ENCODE measurements at places on chromosomes 12 and 14.

DNA sequence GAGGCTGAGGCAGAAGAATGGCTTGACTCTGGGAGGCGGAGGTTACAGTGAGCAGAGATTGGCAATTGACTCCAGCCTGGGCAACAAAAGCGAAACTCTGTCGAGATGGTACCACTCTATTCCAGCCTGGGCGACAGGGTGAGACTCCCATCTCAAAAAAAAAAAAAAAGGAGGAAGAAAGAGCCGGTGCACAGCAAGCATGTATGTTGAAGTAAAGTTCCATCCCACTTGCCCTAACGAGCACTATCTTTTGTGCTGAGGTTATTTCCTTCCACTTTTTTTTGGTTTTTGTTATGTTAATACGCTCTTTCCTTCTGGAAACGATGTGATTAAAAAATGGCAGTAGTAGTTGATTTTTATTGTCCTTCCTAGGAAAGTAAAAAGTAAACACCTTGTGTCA lies 19.5 kb upstream of the GOLGA5 start:
- DNase-seq: no peak

GRCh38 chr12:31005256-31005943 lies 68.3 kb upstream of the DDX11 start:
- no peak for DNase-seq

DNA sequence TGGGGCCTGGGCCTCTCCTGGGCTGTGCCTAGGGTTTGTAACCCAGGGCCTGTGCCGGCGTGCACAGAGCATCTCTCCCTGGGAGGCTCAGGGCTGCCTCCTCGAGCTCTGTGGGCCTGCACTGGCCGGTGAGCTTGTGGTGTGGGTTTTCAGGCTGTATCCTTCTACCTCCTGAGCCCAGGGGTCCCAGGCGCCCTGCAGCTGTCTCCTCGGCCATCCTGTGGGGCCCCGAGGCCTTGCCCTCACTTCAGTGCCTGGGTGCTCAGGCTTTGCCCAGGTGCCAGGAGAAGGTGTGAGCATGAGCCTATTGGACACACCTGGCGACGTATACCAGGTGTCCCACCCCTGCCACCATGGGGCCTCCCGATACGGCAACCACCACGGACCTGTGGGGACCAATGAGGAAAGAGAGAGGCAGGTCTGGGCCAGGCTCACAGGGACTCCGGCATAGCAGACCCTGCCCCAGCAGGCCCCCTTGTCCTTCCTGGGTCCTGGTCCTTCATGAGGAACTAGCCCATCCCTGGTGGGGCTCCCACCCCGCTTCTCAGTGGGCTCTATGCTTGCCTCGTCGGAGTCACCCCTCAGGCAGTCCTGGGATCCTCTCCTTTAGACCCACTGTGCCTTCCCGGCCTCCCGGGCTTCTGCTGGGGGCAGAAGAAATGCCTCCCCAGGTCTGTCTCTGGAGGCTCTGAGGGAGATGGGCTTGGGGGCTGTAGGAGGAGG lies 400.2 kb downstream of the TMEM121 start:
- no peak for DNase-seq

DNA sequence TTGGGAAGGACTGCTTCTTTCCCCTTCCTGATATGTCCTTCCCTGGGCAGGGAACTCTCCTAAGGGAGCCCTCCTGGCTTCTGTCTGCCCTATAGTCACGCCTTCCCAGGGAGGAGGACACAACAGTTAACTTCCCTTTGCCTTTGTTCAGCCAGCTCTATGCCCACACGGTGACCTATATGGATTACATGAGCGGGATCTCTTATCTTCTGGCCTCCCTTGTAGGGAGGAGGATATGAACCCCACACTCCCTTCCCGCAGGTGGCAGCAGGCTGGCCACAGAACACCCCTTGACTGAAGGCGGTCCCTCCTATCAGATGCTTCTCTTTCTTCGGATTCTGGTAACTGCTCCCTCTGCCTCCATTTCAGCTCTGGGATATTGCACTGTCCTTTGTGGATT lies 135.6 kb upstream of the MAX start:
- DNase-seq: no peak

- DNase-seq: no peak
Observed at GRCh38 chr14:61101803-61102548, 120.9 kb downstream of the SLC38A6 start.

DNA sequence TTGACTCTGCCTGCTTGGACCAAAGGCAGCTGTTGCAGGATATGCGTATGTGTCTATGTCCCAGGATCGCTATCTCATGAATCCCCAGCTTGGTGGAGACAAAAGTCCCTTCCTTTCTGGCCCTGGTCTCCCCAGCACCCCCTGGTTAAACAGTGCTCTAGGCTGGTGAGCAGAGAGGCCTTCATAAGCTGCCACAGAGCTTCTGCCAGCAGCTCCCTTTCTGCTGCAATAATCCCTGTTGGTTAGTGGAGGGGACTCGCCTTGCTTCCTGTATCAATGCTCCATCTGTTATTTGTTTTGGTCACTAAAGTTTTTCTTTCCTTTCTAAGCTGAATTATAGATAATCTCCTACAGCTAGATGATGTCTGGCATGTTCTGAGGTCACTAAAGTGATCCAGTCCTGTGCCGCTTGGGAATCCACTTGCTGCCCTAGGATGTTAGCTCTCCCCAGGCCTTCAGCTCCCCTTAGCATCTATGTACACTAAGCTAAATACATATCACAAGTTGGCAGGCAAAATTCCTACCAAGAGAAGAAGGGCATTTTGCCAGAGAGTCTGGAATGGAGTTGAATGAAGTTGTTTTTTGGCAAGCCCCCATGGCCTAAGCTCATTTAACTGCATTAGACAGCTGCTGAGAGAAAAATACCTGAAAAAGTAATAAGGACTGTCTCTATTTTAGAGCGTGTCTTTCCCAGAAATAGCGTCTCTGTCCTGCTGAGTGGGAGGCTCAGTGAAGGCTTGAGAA lies 47.8 kb downstream of the RDH12 start:
- no peak for DNase-seq

DNA sequence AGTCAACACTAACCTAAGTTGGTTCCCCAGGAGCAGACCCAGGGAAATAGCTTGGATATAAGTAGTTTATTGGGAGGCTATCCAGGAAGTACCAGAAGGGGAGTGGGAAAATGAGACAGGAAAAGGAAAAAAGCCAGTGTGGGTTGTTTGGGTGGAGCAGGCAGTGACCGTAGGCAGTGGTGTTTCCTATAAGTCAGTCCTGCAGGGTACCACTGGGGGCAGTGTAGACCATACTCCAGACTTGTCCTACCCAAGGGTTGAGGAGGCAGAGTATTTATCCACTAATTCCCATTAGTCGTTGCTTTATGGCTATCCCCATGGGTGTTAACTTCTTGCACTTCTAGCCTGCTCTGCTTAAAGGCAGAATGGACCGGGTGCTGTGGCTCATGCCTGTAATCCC lies 6.4 kb upstream of the CCDC60 start:
- no peak for DNase-seq

GRCh38 chr12:47904713-47905709 lies at the start of gene VDR:
Gene VDR, minus strand, starts transcription at chr12:47904994. Its CDS starts 25,881 bp downstream, at chr12:47879113.
- DNase-seq: no peak

DNA sequence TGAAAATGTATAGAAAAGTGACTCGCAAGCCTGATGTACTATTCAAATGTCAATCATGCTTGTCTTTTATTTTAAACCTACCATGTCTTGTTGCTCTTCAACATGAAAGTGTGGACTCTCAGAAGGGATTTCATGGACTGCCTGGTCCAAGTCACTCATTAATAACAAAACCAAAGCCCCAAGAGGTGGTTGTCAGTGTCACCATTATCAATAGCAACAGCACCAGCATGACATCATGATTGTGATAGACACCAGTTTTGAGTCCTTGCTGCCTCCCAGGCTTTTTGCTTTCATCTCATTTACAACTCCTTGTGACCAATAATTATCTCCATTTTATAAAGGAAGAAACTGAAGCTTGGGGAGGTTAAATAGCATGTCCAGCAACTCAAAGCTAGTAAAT lies 112.0 kb upstream of the TMPO start:
- no peak for DNase-seq

DNA sequence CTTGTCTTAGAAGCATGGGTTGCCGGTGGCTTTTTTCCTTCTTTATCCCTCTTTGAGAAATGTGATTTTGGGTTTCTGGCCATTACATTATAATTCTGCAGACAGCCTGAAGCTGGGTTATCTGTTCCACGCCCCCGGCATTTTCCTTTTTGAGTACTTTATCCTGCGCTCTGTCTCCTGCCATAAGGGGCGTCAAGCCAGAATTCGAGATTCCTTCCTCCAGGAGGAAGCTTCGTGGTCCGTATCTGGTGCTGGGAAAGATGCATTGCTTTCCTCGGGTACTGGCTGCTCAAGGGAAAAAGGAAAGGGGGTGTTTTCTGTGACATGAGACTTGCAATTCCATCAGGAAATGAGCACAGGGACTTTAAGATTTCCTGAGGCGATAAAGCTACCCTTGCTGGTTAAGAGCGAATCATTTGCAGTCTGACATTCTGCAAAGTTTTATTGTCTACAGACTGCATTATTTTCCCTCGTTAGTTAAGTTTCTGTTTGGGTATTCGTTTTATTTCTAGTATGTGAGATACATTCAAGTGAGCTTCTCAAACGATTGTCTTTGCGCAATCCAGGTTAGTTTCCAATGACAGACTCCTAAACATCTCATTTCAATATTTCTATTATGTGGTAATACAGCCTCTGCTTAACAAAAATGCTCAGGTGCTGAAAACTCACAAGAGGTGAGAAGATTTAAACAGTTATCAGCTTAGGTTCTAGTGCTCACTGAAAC lies 694 bp downstream of the AKAP5 start:
- DNase-seq: no peak

- DNase-seq: no peak
Observed at GRCh38 chr14:55600784-55601561, 21.0 kb downstream of the KTN1 start.

DNA sequence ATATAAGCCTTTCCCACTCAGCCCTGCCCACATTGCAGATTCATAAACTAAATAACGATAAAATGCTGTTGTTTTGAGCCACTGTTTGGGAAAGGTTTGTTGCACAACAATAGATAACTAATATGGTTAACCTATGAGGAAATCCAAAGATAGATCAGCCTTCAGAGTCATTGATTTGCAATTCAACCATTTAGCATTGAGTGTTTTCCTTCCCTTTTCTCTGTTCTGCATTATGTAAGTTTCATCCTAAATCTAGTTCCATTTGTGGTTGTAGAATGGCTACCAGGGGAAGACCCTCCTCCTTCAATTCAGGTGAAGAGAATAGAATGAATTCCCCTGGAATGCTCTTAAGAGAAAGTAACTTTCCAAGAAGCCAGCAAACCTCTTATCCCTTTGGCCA lies 19.6 kb downstream of the TC2N start:
- DNase-seq: no peak

DNA sequence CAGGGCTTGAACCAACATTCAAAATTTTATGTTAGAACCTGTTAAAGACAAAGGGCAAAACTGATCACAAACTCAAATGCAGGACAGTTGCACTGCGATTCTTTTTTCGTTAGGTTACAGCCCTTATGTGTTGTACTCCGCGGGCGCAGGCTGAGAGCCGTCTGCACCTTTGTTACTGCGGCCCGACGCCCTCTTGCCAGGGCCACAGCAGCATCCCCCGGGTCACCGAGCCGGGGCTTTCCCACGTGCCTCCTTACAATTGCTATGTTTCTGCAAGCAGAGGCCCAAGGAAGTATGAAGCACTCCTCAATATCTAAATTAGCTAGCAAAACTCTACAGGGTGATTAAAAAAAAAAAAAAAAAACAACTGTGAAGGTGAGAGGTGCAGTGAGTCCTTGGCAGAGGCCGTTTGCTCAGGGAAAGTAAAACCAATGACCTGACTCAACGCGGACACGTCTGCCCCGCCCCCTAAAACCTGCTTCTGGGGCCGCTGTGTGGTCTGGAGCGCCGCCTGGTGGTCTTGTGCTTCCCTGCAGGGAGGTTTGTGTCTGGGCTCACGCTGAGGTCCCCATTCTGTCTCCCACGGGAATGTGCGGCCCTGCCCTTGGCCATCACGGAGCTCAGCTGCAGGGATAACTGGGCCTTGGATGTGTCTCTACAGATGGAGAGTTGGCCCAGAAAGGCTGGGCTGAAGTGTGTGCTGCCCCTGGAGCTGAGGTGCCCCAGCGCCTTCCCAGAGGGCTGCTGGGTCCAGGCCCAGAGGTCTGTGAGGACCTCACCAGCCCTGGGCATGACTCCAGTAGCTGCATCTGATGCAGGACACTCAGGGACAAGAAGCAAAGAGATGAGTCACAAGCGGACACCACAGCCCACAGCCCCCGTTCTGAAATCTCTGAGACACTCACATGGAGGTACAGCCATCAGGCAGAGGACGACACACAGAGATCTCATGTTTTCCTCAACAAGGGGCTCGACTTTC lies 418.5 kb downstream of the TMEM121 start:
- no peak for DNase-seq

DNA sequence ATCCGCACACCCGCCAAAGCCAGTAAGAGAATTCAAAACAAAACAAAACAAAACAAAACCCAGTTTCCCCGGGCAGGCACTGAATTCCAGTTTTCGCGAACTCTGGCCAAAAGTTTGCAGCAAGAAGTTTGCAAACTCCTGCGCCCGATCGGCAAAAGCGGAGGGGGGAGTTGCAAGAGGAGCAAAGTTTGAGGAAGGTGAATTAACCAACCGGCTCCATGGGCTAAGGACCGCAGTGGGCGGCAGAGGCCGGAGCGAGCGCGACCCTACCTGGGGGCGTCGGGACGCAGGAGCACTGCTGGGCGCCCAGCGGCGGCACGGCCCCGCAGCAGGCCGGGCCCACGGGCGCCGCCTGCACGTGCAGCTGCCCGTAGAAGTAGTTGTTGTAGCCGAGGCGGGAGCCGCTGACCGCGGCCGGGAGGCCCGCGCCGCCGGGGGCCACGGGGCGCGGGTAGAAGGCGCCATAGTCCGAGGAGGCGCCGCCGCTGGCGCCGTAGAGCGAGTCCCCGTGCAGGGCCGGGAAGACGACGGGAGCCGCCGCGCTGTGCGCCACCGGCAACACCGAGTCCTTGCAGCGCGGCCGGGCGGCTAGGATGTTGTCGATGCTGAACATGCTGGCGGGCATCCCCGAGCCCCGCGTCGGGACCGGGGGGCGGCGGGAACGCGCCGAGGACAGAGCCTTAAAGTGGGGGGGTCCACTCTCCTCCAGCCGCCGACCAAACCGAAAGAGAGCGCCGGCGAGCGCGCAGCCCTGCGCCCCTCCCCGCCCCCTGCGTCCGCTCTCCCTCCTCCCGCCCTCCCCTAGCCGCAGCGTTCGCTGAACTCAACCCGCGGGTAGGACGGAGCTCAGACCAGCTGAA lies at the start of gene GSC:
TSS of gene GSC (minus strand) at position 723 of the 860 bp plus-strand sequence. CDS start at position 625, 98 bp downstream.
- DNase-seq: no peak

DNA sequence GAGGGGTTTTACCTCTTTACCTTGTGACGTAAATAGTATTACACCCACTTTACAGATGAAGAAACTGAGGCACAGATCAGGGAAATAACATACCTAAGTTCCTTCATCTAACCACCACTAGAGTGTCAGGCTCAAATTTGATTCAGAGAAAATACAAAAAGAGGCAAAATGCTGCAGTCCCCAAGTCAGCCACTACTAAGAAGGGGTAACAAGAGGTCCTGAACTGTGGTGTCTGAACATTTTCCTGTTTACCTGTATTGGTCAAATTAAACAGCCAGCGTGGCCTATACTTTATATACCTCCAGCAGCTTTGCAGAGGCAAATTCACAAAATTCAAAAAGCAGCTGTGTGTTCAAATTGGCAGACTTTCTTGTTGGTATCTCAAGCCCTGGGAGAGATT lies 92.0 kb downstream of the TBX5 start:
- no peak for DNase-seq

- DNase-seq: no peak
Observed at GRCh38 chr12:51749206-51749985, 99.1 kb downstream of the FIGNL2 start.

Measured in thoracic aorta (tissue), 2 donors.